ENCODE measurements at places on chromosomes 11 and 22. TPM values are rescaled to one million over a fixed set of nuclear protein-coding genes. Genes with fewer than 3 reads are reported as not detected.

The GLYATL2 gene
- total RNA-seq = not detected

The RFPL1 gene
- not detected for total RNA-seq

The ANKK1 gene
- total RNA-seq = under 0.01 TPM

The TMEM45B gene
- total RNA-seq = 0.33 TPM

The OR52H1 gene
- 0.65 TPM for total RNA-seq

The MPPED2 gene
- 0.33 TPM for total RNA-seq

The NCR3LG1 gene
- 8.5 TPM for total RNA-seq

The CASP5 gene
- total RNA-seq = not detected

The SULT4A1 gene
- 0.98 TPM for total RNA-seq

The CBL gene
- total RNA-seq = 33.1 TPM

The TOM1 gene
- 45.3 TPM for total RNA-seq

The DKK3 gene
- total RNA-seq = 251 TPM

The LRP4 gene
- total RNA-seq = 1.4 TPM

The CADM1 gene
- 0.33 TPM for total RNA-seq

The THAP12 gene
- 51.1 TPM for total RNA-seq

The ASCL2 gene
- not detected for total RNA-seq

The PGR gene
- not detected for total RNA-seq

The MDK gene
- 57.8 TPM for total RNA-seq

The MIOX gene
- not detected for total RNA-seq

The SLC22A25 gene
- not detected for total RNA-seq

The VSIG2 gene
- total RNA-seq = 0.33 TPM

The MMP11 gene
- total RNA-seq = 13.7 TPM

The SHANK3 gene
- total RNA-seq = 43.8 TPM

The SELENOH gene
- total RNA-seq = 99.4 TPM

The TEX54 gene
- 0.98 TPM for total RNA-seq

The DMC1 gene
- 0.96 TPM for total RNA-seq

The DBX1 gene
- not detected for total RNA-seq

The OR2D2 gene
- total RNA-seq = not detected

The CYTH4 gene
- total RNA-seq = 0.10 TPM

The SPI1 gene
- under 0.01 TPM for total RNA-seq

The C22orf31 gene
- total RNA-seq = not detected

The APOA4 gene
- total RNA-seq = not detected

The CAPN5 gene
- 9.7 TPM for total RNA-seq

The IFITM1 gene
- total RNA-seq = 0.57 TPM

The HEPN1 gene
- 0.33 TPM for total RNA-seq

The MS4A6E gene
- not detected for total RNA-seq

The SYCE3 gene
- not detected for total RNA-seq
